Adrenal gland (tissue), 19 donors: ENCODE measurements at places on chromosomes 4 and X. TPM values are rescaled to one million over a fixed set of nuclear protein-coding genes. Genes with fewer than 3 reads are reported as not detected.

- H3K36me3 ChIP-seq, result no peaks in the 10 kb centered on the region
- no peaks in the 10 kb centered on the region for H3K27me3 ChIP-seq
- no peaks in the 10 kb centered on the region for H3K4me1 ChIP-seq
- no peak overlapping the region for H3K27ac ChIP-seq
- no peak overlapping the region for H3K4me3 ChIP-seq
- DNase-seq, result no peak
These were observed 135.4 kb downstream of the SMIM20 start for GRCh38 chr4:26049447-26049846.

GRCh38 chr4:92270908-92271307 lies 32.9 kb upstream of the GRID2 start:
- H3K36me3 ChIP-seq, result no peaks in the 10 kb centered on the region
- no peak overlapping the region for H3K4me3 ChIP-seq
- H3K27ac ChIP-seq, result no peak overlapping the region
- no peak for DNase-seq
- no peaks in the 10 kb centered on the region for H3K4me1 ChIP-seq

DNA sequence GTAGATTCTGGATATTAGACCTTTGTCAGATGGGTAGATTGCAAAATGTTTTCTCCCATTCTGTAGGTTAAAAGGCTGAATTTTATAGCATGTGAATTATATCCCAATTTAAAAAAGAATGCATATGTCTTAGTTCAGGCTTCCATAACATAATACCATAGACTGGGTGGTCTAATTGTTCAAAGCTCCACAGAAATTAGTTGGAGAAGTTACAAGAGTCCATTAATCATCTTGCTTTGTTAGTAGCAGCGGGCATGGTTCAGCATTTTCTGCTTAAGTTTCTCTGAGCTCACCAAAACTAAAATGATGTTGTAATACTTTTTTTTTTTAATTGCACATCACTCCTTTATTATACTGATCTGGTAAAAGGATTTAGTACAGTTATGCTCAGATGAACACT lies 1.8 kb downstream of the PGAM4 start:
- no peaks in the 10 kb centered on the region for H3K36me3 ChIP-seq
- no peak overlapping the region for H3K4me3 ChIP-seq
- DNase-seq, result no peak
- H3K27me3 ChIP-seq, result no peaks in the 10 kb centered on the region
- H3K4me1 ChIP-seq, result no peaks in the 10 kb centered on the region

DNA sequence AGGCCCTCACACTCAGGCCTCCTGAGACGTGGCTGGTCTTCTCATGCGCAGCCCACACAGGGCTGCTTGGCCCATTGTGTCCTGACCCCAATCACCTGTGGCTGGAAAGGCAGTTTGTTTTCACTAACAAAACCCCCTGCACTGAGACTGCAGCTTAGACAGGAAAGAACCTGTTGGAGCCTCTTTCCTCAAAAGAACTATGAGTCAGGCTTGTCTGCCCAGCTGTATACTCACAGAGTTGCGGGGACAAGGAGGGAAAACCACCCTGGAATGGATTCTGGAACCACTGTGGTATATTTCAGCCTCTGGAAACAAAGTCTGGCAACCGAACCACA lies 5.2 kb upstream of the TMEM156 start:
- H3K4me1 ChIP-seq, result peaks cover 8% of the 10 kb centered on the region
- H3K36me3 ChIP-seq, result no peaks in the 10 kb centered on the region
- no peak for DNase-seq
- H3K27ac ChIP-seq, result no peak overlapping the region
- H3K27me3 ChIP-seq, result no peaks in the 10 kb centered on the region

- H3K4me1 ChIP-seq, result no peaks in the 10 kb centered on the region
- H3K27ac ChIP-seq, result no peak overlapping the region
- no peak overlapping the region for H3K4me3 ChIP-seq
- no peaks in the 10 kb centered on the region for H3K36me3 ChIP-seq
- no peaks in the 10 kb centered on the region for H3K27me3 ChIP-seq
These were observed 88.8 kb downstream of the CHST7 start for GRCh38 chrX:46662188-46662958.

DNA sequence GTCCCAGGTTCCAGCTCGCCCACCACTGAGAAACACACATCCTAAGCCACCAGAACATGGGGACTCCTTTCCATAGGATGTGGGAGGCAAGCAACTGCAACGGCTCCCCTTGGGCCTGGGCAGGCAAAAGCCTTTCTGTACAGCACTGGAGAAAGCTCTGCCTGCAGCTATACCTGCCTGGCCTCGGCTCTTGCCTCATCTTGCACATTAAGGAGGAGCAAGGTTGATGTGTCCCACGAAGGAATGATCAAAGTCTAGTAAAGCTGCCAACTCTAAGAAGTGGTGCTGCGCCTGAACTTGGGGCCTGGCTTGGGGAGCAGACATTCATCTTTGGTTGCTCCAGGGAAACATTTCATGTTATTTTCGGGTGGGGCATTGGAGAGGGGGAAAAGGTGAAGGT lies 19.6 kb downstream of the CCNG2 start:
- no peak for DNase-seq
- H3K27ac ChIP-seq, result no peak overlapping the region
- no peaks in the 10 kb centered on the region for H3K27me3 ChIP-seq
- no peak overlapping the region for H3K4me3 ChIP-seq
- no peaks in the 10 kb centered on the region for H3K36me3 ChIP-seq

DNA sequence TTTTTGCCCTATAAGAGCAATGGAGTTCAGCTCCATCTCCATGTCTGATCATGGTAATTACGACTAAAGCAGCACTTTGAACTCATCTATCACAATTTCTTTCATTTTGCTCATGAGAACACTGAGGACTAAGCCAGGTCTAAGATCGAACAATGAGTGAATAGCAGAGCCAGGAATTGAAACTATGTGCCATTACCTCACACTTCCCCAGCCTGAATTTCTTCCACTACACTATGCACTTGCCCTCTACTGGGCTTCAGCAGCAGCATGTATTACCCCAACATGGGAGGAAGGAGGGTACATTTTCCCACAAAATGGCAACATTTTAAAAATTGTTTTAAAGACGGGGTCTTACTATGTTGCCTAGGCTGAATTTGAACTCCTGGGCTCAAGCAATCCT lies 274.7 kb upstream of the FGF13 start:
- no peaks in the 10 kb centered on the region for H3K36me3 ChIP-seq
- H3K4me1 ChIP-seq, result no peaks in the 10 kb centered on the region
- no peak overlapping the region for H3K27ac ChIP-seq

- peaks cover 8% of the 10 kb centered on the region for H3K27me3 ChIP-seq
- no peaks in the 10 kb centered on the region for H3K36me3 ChIP-seq
- no peak overlapping the region for H3K4me3 ChIP-seq
- DNase-seq, result no peak
- H3K4me1 ChIP-seq, result no peaks in the 10 kb centered on the region
- H3K27ac ChIP-seq, result no peak overlapping the region
These were observed 514.2 kb upstream of the DIPK2B start for GRCh38 chrX:45714866-45715265.

GRCh38 chr4:15754323-15754722 lies 23.8 kb upstream of the CD38 start:
- DNase-seq, result peak; percentile 30
- no peaks in the 10 kb centered on the region for H3K36me3 ChIP-seq
- H3K4me3 ChIP-seq, result no peak overlapping the region

DNA sequence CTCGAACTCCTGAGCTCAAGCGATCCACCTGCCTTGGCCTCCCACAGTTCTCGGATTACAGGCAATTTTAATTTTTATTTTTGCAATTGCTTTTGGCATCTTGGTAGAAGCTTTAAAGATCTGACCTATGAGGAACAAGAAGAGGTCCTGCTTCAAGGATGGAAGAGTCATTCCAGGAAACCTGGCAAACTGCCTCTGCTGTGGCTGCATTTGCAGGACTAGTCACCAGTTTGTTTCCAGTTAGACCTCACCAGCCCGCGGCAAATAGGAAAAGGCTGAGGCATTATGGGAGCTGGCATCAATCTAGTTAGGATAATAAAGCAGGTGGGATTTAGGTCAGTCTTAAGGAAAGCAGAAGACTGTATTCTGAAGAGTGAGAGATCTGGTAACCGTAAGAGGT lies 51.9 kb upstream of the LAS1L start:
- DNase-seq, result no peak
- H3K4me1 ChIP-seq, result no peaks in the 10 kb centered on the region
- H3K4me3 ChIP-seq, result no peak overlapping the region
- no peak overlapping the region for H3K27ac ChIP-seq
- no peaks in the 10 kb centered on the region for H3K36me3 ChIP-seq
- peaks cover 16% of the 10 kb centered on the region for H3K27me3 ChIP-seq

- no peaks in the 10 kb centered on the region for H3K36me3 ChIP-seq
- no peaks in the 10 kb centered on the region for H3K27me3 ChIP-seq
- peak; percentile 38 for DNase-seq
- H3K4me1 ChIP-seq, result peaks cover 17% of the 10 kb centered on the region
- no peak overlapping the region for H3K27ac ChIP-seq
- no peak overlapping the region for H3K4me3 ChIP-seq
These were observed 27.7 kb downstream of the RGS12 start for GRCh38 chr4:3320361-3321023.

- no peak overlapping the region for H3K27ac ChIP-seq
- peaks cover 8% of the 10 kb centered on the region for H3K27me3 ChIP-seq
- no peak for DNase-seq
- H3K4me3 ChIP-seq, result no peak overlapping the region
These were observed 18.4 kb upstream of the MAGEB17 start for GRCh38 chrX:16148896-16149295.

DNA sequence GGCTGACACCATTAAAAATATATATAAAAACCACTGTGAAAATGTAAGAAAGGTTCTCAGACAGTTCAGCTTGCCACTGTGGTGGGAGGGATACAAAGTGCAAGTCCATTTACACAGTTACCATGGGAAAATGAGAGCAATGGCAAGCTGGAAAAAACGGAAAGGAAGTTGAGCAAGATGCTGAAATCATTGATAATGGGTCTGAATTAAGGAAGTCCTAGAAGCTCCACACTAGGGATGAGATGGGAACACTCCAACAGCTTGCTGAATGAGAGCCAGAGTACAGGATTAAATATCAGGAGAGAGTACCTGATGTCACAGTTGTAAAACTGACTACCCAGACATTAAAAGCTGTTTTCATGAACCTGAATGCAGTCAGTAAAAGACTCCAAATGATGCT lies 218.6 kb downstream of the PRDM5 start:
- no peak for DNase-seq
- H3K4me3 ChIP-seq, result no peak overlapping the region
- H3K27ac ChIP-seq, result no peak overlapping the region
- H3K36me3 ChIP-seq, result no peaks in the 10 kb centered on the region
- no peaks in the 10 kb centered on the region for H3K4me1 ChIP-seq

HSFX3 gene
- not detected for total RNA-seq

NUDT11 gene
- 1.9 TPM for total RNA-seq

ANTXR2 gene
- total RNA-seq, result 12.6 TPM

TEC gene
- 2.2 TPM for total RNA-seq

TCEAL5 gene
- total RNA-seq, result not detected
